ENCODE measurements at places on chromosomes 1 and 21.

DNA sequence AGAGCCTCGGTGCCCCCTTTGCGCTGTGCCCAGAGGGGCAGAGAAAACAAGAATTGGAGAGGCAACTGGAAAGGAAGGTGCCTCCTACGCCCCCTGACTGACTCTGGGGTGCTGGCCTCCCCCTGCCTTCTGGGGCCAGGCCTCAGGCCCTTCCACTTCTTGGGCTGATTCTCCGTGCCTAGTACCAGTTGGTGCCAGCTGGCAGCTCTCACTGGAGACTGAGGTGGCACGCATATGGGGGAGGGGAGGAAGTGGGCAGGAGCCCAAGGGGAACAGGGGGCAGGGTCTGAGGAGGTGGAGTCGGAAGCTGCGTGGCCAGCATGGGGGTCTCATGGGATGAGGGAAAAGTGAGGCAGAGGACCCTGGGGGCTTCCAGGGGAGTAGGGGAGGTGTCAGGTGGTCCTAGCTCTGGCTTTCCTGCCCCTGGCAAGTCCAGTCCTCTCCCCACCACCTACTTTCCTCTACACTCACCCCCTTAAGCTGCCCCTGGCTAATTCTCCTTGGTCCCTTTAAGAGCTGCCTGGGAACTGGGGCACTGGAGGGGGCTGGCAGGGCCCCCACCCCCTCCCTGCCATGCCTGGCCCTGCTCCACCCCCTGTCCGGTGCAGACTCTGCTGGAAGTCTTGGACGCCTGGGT lies 6.5 kb upstream of the SEMA4A start:
- peak; percentile 17 for DNase-seq

GRCh38 chr21:25036775-25037174 lies 570.5 kb downstream of the MRPL39 start:
- no peak for DNase-seq

- peak; percentile 28 for DNase-seq
Observed at GRCh38 chr1:28437924-28438699, 67.7 kb upstream of the RCC1 start.

GRCh38 chr1:98904684-98905083 lies 100.0 kb downstream of the PLPPR5 start:
- no peak for DNase-seq

DNA sequence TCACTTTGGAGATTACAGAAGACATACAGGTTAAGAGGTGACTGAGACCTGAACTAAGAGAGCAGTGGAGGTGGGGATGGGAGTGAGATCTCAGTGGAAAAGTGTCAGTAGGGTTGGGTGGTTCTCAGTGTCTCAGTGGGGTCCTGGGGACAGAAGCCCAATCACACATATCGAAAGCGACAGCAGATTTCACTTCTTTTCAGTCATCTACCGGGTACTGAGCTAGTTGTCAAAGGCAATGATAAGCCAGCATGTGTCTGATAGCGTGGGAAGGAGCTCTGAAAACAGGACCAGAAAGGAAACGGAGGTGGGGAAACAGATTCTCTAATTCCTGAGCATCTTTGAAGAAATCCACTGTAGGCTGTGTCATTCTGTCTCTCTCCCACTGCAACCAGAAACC lies 59.5 kb downstream of the RHOU start:
- no peak for DNase-seq

DNA sequence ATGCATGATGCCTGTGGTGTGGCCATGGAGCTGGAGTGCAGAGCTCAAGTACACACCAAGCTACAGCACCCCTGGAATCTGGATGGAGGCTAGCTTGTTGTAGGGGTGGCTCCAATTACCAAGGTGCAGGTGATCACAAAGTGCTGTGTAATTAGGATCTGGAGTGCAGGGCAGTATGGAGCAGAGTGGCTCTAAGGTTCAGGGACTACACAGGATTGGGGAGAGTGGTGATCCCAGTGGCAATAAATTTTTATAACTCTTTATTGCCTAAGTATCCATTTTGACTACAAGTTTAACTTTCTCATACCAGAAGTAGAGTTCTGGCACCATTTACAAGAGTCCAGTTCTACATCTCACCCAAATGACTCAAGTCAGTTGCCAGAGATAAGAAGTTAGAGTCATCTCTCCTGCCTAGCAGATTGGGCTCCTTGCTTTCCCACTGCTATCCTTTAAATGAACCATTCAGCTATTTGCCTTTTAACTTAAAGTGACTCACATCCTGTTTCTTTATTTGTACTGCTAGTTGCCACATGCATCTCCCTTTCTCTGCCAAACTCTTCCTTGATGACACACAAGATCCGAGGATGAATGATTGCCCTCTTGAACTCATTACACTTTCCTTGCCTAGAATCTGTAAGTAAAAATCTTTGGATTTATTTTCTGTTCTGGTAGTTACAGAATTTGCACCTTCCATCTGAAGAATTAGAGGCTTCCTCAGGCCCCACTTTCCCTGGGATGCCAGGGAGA lies 427.2 kb downstream of the KCNT2 start:
- no peak for DNase-seq

Data from CD4-positive, alpha-beta T cell treated with Interleukin-6 for 4 hours (primary cell).